ENCODE measurements at places on chromosomes 6 and 20.

GRCh38 chr20:46903937-46904336, 9.3 kb downstream of the EYA2 start:
- DNase-seq: no peak

- DNase-seq: no peak
Observed at GRCh38 chr6:154170106-154170505, 131.1 kb downstream of the OPRM1 start.

GRCh38 chr6:134937426-134937825, 12.5 kb downstream of the ALDH8A1 start:
- no peak for DNase-seq

DNA sequence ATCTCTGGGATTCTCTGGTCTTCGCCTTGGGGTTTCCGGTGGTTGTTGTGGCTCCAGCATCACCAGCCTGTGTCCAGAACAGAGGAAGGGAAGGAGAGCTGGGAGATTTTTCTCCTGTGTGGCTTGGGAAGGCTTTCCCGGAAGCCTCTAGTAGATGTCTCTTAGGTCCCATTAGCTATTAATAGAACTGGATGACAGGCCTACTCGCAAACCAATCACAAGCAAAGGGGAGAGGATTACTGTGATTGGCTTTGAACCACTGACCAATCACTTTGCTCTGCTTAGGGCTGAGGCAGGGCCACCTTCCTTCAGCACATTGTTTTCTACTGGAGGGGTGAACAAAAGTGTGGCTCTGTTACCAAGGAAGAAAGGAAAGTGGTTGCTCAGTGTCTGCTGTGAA, 203.4 kb upstream of the SULF2 start:
- no peak for DNase-seq

DNA sequence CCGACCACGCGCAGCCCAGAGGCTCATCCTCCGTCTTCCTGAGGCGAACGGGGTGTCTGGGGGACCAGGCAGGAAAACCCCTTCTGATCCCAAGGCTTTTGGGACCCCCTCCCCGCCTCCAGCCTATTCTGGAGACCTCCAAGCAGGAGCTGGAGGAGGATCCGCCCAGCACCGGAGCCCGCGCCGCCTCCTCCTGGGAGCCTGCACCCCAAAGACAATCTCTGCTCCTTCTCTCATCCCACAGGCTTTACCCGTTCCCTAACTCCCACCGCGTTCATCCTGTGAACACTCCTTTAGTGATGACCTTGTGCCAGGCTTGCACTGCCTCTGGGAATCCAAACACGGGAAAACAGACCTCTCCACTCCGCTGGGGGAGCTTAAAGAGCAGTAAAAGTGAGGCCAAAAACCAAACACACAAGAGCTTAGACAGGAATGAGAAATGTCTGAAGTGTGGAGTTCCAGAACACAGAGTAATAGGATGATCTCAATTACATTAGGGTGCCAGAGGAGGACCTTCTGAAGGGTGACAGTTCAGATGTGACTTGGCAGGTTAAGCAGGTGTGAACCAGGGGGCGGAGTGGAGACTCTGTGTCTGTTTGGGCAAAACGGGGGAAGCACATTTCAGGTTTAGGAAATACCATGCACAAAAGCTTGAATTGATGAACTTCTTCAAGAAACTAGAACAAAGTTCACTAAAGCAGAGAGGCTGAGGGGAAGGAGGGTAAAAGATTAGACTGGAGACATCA, 7.6 kb downstream of the HLA-DRB5 start:
- DNase-seq: no peak

GRCh38 chr20:44897133-44897532, 11.6 kb downstream of the YWHAB start:
- DNase-seq: no peak

- DNase-seq: no peak
Observed at GRCh38 chr20:41135888-41136679, 1.3 kb upstream of the PLCG1 start.

DNA sequence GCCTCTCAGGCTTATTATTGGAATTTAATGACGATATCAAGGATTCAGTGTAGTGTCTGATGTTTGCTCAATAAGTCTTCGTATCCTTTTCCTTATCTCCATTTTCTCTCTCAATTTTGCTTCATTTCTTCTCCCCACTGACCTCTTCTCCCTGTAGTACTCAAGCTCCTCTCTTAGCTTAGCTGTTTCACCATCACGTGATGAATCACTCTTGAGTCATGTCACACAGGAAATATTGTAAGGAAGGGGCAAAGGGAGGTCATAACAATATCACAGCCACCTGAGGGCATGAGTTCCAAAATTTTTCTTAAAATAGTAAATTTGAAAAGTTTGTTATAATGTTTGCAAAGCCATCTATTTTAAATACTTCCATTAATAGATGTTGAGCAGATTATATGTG, 392.2 kb upstream of the MARCKS start:
- DNase-seq: no peak

DNA sequence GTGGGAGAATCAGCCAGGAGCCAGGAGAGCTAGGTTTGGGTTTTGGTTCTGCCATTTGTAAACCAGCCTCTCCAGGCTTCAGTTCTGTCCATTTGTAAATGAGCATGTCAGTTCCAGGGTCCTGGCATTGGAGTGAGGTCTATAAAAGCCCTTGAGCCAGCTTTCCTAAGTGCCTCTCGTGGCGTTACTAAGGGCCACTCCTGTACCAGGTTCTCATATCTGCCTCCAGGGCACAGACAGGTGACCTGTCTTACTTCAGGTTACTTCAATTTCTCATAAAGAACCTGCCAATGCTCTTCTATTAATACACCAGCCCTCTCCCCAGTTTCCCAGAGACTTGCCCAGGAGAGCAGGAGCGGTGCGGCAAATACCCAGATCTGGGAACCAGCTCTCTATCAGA, 101.9 kb downstream of the VEGFA start:
- no peak for DNase-seq

DNA sequence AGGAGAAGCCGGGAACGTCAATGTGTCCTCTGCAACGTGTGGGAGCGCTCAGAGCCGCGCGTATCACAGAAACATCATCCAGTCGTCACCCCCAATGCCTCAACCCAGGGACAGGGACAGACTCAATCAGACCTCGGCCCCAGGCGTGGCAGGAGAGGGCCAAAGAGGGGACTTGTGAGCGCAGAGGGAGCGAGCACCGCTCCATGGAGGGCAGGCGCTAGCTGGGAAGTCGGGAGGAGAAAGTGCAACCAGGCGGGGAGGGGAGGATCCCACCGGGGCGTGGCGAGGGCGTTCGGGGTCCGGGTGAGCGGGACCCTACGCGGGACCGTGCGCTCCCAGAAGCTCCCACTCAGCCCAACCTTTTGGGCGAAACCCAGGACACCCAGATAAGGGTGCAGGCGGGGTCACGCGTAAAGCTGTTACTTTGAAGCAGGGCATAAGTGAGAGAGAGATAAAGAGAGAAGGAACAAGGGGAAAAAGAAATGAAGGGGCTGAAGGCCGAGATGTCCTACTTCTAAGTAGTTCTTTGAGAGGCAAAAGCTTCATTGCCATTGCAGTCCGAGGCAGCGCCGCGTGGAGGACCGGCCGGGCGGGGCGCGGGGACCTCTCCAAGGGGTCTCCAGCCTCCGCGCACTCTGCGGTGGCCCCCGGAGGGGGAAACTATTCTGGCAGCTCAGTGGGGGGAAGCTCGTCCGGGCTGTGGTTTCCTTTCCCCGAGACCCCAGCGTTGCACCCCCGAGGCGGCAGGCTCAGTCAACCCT, 862 bp upstream of the SOBP start:
- peak; percentile 50 for DNase-seq

- no peak for DNase-seq
Observed at GRCh38 chr20:45467861-45468260, 1.7 kb upstream of the WFDC2 start.

GRCh38 chr6:26087284-26088115, at the start of gene HFE:
Gene HFE, plus strand, starts transcription at chr6:26087429. Its CDS starts 12 bp downstream, at chr6:26087441.
- DNase-seq: peak; percentile 69

DNA sequence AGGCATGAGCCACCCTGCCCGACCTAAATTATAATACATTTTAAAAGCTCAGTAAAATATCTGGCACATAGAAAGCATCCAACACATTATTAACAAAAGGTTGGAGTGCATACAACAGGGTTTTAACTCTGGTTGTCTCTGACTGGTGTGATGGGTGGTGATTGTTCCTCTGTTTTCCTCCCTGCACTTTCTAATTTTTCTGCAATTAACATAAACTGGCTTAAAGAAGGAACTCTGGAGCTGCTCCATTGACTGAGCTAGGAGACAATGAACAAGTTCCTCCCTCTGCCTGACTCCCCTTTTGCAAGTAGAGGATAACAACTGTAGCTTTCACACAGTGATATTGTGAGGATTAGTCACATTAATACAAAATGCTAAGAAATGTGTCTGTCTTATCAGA, 48.5 kb upstream of the SIRPG start:
- DNase-seq: no peak

DNA sequence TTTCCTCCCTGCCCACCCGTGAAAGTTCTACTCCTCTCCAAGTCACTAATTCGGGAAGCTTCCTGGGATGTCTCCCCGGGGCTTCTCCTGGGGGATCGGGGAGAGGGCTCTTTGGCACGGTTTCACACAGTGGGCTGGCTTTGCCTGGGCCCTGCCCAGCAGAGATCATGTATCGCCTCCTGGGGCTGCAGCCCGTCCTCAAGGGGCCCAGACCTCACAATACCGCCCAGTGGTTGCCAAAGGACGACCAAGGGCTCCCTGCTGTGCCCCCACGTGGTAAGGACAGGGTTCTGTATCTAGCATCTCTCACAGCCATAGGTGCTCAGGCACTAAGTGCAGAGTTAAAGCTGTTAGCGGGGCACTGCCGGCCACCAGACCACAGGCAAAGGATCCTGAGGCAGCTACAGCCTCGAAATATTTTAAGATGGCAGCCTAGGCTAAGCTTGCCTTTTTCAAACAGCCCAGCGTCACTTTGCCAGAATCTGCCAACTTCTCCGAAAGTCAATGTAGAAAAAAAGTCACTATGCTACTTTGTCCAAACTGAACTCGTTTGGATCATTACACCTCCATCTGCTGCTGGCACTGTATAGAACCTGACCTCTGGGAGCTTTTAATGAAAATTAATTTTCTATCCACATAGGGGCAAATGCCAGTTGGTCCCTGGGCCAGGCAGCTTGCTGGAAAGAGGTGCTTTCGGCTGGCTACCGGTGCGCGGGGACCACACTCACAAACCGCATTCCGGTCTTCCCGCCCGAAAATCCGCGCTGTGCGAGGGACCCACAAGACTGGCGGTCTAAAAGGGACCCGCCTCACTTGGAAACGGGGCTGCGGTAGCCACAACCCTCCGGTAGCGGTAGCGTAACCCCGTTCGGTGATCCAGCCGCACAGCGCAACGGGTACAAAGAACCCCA, 1.3 kb upstream of the NNAT start:
- DNase-seq: peak; percentile 11

DNA sequence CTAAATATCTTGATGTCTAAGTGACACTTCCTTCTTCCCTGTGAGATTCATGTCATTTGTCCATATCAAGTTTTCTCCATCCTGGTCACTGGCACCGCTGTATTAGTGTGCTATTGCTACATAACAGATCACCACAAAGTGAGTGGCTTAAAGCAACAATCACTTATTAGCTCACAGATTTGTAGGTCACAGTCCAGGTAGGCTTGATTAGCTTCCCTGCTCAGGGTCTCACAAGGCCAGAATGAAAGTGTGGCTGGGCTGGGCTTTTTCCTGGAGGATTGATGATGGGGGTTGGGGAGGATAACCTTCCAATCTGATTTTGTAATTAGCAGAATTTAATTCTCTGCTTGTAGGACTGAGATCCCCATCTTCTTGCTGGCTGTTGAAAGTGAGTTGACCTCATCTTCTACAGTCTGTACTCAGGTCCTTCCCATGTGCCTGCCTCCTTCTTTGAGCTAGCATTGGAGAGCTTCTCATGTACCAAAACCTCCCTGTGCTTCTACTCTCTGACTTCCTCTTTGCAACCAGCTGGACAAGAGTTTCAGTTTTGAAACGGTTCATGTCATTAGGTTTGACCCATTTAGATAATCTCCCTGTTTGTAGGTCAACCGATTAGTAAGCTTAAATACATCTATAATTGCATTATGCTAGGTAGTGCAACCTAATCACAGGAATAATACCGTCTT, 152.4 kb upstream of the MAN1A1 start:
- DNase-seq: no peak

DNA sequence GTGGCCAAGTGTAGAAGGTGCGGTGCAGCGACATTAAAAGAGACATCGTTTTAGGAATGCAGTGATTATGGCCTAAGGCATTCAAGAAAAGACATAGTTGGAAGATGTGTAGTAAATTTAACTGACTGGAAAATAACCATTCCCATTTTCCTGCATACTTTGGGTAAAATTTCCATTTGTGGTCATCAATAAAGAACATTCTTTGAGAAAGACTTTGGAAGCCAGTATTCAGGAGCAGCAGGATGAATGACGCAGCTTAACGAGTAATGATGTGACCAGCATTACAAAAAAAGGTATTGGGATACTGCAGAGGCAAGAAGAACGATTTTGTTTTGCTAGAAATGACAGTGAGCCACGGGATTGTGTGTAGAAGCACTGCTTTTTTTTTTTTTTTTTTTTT, 7.0 kb upstream of the RWDD1 start:
- no peak for DNase-seq

- DNase-seq: no peak
Observed at GRCh38 chr6:79431537-79431933, 105.7 kb downstream of the LCA5 start.

DNA sequence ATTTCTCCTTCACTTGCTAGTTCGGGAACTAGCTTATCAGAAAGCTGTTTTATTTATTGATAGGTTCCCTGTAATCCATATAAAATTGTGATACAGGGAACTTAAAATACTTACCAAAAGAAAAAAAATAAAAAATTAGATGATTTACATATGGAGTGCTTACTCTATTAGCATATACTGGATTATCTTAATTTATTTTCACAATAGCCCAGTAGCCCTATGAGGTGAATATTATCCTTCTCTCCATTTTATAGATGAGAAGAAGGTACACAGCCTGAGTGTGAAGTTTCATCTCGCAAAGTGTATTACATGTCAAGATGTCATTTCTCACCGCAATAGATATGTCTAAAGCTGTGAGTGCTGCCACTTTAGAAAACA, 463.5 kb downstream of the CDKAL1 start:
- no peak for DNase-seq

DNA sequence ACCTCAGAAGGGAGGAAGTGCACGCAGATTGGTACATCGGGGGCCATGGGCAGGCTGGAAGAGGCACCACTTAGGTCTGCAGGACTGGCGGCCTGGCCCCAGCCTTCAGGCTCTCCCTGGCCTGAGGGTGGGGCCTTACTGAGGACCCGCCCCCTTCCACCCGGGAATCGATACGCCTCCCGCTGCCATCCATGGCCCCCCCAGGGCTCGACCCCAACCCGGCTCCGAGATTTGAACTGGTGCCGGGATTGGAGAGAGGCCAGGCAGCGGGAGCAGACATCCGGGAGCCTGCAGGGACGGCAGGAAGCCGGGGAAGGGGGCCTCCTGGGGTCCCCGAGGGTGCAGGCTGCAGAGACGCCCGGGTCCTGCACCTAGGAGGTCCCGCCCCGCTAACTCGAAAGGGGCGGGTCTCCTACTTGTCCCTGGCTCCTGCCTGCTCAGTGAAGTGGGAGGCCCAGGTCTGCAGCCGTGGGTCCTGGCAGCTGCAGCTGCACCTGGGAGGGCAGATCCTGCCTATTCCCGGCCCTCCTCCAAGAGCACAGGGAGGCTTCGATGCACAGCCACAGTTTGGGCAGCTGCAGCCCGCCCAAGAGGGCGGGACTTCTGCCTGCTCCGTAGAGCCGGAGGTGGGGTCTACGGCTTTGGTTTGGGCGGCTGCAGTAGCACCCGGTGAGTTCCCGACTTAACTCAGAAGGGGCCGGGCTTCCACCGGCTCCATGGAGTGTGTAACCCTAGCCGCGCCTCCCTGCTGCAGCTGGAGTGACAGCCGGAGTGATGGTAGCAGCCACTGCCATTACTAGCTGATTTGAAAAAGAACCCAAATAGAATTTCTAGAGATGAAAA, 35.2 kb upstream of the TBC1D22B start:
- DNase-seq: peak; percentile 90

GRCh38 chr6:166197361-166197760, 29.7 kb upstream of the TBXT start:
- no peak for DNase-seq
